ENCODE measurements at places on chromosomes 5 and 9.

DNA sequence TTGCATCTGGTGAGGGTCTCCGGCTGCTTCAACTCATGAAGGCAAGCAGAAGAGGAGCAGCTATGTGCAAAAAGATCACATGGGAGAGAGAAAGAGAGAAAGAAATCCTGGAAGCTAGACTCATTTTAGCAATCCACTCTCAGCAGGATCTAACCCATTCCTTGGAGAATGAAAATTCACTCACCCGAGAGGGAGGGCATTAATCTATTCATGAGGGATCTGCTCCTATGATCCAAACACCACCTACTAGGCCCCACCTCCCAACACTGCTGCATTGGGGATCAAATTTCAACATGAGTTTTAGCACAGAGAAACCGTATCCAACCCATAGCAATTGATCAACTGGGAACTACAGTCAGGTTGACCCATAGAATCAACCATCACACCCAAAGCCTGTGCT is 98.1 kb upstream of the SV2C start:
- DNase-seq, result no peak

- DNase-seq, result no peak
Measured at GRCh38 chr9:109264877-109265587, 55.8 kb downstream of the EPB41L4B start.

DNA sequence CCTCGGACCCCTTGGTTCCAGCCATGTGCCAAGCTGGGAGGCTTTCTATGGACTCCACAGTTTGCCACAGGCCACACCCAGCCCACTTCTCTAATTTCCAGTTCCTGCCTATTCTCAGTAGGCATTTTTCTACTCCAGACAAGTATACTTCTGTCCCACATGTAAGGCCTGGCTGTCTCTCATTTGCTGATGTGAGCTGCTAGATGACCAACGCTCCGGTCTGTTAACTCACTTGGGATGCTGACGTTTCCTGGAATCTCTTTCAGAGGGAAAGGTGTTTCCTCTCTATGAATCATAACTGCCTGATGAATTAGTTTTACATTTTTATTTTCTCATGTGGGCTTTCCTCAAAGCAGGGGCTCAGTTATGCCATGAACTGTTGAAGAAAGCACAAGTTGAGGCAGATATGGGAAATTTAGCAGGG is 36.3 kb downstream of the ERGIC1 start:
- DNase-seq, result peak; percentile 98

GRCh38 chr5:27472000-27472763 is 433.8 kb upstream of the CDH9 start:
- DNase-seq, result no peak

DNA sequence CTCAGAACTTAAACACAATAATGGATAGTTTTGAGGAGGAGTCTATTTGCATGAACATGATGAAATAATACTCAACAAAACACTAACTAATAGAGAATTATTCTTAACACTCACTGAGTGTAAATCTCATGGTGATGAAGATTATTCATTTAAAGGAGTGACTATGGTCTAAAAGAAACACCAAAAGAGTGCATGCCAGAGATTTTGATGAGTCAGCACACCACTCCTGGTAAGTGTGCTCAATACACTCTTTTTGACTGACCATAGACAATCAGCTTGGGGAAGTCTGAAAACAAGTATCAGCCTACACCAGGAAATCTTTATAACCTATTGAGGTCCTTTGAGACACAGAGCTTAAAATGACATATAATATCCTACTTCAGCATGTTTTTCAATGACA is 6.8 kb upstream of the FST start:
- DNase-seq, result no peak

DNA sequence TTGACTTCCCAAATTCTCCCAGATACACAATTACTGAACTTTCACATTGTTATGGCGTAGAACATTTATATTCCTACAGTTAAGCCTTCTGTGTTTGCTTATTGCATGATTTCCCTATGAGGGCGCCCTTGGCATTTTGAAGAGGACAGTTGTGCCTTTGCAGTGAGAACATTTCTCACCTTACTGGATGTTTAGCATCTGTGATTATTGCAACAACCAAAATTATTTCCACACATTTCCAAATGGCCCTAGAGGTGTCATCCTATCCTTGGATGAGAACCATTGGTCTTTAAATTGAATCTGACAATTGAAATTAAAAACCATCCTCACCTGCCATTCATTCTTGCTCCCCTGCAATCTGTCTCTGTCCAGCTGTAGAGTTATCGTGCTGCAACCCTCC is 104.0 kb downstream of the MAMDC2 start:
- DNase-seq, result no peak

DNA sequence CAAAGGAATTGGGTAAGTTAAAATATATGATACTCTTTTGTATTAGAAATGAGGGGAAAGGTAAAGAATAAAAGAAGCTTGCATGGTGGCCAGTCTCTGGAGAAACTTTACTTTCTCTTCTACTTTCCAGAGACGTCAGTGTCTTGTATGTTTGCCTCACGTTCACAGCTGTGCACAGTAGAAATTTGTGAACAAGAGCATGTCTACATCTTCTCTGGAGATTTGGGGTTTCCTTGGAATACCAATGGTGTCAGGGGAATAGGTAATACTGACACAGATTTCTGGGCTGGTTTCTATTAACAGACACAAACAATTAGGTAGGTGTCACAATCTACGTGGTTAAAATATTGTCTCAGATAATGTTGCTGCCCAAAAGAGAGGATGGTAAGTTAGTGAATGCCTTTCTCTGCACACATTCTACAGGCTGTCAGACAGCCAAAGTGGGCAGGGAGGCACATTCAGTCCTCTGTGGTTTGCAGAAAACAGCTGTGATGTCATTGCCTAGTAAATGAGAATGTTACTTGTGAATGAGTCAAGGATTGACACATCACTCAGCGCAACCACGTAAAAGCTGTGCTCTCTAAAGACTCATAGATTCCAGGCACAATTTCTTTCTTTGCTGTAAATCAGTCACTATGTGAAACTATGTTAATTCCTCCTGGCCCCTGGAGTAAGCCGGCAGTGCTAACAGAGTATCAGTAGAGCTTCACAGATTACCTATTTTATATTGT is 397.1 kb downstream of the MAN2A1 start:
- DNase-seq, result no peak

- no peak for DNase-seq
Measured at GRCh38 chr5:161548487-161549094, 2.1 kb upstream of the GABRB2 start.

GRCh38 chr9:32503008-32503407 is 23.0 kb downstream of the RIGI start:
- DNase-seq, result no peak

DNA sequence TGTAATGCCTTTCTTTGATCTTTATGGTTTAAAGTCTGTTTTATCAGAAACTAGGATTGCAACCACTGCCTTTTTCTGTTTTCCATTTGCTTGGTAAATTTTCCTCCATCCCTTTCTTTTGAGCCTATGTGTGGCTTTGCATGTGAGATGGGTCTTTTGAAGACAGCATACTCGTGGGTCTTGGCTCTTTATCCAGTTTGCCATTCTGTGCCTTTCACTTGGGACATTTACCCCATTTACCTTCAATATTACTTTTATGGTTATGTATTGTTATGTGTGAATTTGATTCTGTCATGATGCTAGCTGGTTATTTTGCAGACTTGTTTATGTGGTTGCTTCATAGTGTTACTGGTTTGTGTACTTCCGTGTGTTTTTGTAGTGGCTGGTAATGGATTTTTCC is 59.2 kb downstream of the YTHDC2 start:
- DNase-seq, result no peak

GRCh38 chr5:123992641-123993040 is 480.7 kb downstream of the CSNK1G3 start:
- no peak for DNase-seq

DNA sequence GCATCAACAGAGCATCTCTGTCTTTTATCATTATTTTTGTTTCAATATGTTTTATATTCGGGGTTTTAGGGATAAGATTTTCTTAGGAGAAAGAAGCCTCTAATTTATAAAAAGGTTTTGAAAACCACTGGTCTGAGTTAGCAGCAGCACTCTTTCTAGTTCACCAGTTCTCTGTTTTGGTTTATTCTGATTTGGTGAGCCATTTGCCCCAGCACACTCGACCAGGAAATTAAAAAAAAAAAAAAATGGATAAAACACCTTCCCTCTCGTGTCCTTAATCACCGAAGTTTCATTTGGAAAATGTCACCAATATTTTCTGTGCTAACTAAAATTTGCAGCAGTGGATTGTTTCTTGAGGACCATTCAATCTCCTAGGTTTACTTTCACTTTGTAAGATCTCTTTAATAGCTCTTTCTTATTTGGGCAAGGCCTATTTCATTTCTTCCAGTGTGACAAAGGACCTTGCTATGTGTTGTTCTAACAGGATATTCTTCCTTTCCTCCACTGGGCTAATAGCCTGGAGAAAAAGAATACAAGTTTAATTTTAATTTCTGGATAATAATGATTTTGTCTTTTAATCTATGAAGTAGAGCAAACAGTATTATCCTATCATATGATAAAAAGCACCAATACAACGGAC is 57.8 kb upstream of the ANXA1 start:
- DNase-seq, result no peak

GRCh38 chr9:134895097-134895496 is 14.5 kb downstream of the FCN2 start:
- no peak for DNase-seq

- DNase-seq, result no peak
Measured at GRCh38 chr5:15513431-15513830, 13.5 kb downstream of the FBXL7 start.

DNA sequence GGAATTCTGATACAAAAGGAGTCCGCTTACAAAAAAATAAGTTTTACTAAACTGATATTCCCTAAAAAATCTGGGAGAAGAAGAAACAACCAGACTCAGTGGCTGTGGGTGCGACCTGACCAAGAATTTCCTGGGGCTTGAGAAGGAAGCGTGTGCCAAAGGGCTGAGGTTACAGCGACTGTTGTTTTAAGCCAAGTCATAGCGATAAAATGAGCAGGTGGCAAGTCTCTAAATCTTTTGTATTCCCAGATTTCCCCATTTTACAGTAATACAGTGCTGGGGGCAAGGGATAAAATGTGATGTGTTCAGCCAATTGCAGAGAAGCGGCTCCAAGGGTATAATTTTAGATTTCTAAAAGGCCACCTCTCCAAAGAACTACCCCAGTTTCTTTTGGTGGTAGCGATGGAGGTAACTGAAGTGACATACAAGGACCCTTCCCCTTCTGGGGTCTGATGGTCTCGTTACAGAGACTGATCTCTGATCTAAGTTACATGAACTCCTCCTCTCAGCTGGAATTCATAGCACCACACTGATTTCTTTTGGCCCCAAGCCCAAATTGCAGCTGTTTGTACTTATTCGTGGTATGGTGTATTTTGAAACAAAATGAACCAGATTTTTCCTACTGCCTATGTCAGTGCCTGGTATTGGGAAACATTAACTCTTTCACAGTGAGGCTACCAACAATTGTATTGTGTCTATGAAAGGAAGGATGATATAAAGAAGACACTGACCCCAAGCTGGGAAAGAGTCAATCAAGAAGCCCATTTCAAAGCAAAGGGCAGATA is 41.6 kb downstream of the LPAR1 start:
- no peak for DNase-seq

DNA sequence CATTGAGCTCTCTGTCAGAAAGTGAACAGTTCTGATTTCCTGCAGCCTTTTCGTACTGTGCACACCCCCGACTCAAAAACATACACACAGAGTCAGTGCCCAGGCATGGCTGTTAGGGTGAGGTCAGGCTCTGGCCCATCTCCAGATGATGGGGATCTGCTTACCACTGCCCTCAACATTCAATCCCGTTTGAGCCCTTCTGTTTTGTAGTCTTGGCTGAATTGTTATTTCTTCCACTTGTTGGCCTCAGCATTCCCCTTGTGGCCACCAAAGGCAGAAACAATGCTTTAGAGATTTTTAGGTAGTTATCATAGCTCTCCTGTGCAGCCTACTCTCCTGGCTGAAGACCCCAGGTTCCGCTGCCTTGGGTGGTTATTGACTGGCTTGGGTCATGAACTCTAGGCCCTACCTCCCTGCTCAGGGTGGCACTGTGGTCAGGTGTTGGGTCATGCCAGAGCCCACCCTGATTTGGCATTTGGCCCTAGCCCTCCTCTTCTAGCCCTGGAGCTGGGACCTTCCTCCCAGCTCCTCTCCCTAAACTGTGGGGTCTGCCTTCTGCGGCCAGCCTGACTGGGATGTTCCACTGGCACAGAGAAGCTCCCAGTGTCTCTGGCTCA is 7.8 kb upstream of the MYOZ3 start:
- no peak for DNase-seq

- DNase-seq, result no peak
Measured at GRCh38 chr5:118447350-118447749, 541.0 kb downstream of the DTWD2 start.

DNA sequence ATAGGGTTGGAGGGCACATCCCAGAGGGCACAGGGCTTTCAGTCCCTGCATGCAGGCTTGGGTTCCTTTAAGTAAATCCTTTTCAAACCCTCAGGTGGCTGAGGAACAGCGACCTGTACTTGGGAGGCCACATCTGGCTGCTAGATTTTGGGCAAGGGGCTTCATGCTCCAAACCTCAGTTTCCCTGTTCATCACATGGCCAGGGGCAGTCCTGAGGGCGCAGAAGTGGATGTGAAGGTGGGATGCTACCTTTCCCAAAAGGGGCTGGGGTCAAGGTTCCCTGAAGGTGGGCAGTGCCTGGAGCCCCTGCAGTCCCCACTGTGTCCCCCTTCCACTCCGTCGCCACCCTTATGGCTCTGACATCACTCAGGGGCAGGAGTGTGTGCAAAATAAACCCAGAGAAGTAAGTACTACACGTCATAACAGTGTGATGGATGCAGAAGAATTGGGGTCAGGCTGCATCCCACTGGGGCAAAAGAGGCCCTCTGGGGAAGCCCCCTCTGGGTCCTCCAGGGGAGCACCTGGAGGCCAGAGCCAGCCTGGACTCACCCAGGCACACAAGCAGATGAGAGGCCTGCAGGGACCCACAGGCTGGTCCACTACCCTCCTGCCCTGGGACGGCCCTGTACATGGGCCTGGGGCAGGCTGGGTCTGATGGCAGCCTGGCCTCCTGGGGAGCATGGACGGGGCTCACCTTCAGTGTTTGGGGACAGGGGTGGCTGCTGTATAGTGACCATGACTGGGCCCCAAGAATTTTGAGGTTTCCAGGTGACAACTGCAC is 1.9 kb upstream of the CARD19 start:
- DNase-seq, result no peak

DNA sequence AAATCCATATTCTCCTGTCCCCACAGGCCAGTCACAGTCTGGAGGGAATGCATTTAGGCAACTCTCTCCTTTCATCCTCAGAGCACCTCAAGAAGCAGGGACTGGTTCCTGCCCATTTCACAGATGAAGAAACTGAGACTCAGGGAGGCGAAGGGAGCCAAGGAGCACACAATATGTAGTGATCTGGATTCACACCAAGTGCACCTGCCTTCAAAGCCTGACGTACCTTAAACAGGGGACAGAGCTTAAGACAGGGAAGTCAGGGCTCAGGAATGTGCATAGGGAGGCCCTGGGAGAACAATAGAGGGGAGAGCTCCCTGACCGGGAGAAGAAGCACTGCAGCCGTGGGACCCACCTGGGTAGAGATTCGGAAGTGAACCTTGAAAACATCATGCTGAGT is 83.0 kb downstream of the GABBR2 start:
- no peak for DNase-seq

All from pulmonary artery endothelial cell (primary cell).